ENCODE measurements at places on chromosomes 4 and X. TPM values are rescaled to one million over a fixed set of nuclear protein-coding genes. Genes with fewer than 3 reads are reported as not detected.

Gene HPGDS
- 0.28 TPM for total RNA-seq

Gene NIPAL1
- 2.9 TPM for total RNA-seq

Gene VSIG4
- not detected for total RNA-seq

Gene ZCCHC12
- total RNA-seq, result under 0.01 TPM

Gene HSD17B13
- under 0.01 TPM for total RNA-seq

Gene MAGEE2
- not detected for total RNA-seq

Gene EIF4E
- total RNA-seq, result 415 TPM

Gene NSG1
- total RNA-seq, result 10.4 TPM

Gene BEX5
- total RNA-seq, result not detected

Gene MAGEB1
- not detected for total RNA-seq

Gene GRK4
- total RNA-seq, result 5.9 TPM

Gene GPR143
- total RNA-seq, result under 0.01 TPM

Gene CCDC120
- 0.19 TPM for total RNA-seq

Gene OCRL
- 20.9 TPM for total RNA-seq

Gene ATOH1
- not detected for total RNA-seq

Gene ATP2B3
- not detected for total RNA-seq

Gene CHIC1
- total RNA-seq, result 13.0 TPM

Gene ZNF157
- total RNA-seq, result 0.28 TPM

Gene ENPEP
- total RNA-seq, result 2.1 TPM

Gene FMR1NB
- not detected for total RNA-seq

Gene PPBP
- total RNA-seq, result not detected

Gene PSAPL1
- total RNA-seq, result not detected

Gene PGAM4
- total RNA-seq, result not detected

Gene NUP62CL
- not detected for total RNA-seq

Gene ARHGAP24
- total RNA-seq, result 42.6 TPM

Gene TEX13D
- not detected for total RNA-seq

Gene CDS1
- under 0.01 TPM for total RNA-seq

Gene NWD2
- not detected for total RNA-seq

Gene SORCS2
- 0.19 TPM for total RNA-seq

Gene FAM47E
- total RNA-seq, result 0.19 TPM

Gene PCDH10
- 21.3 TPM for total RNA-seq

Gene NDP
- 2.3 TPM for total RNA-seq

Gene IBSP
- total RNA-seq, result 0.19 TPM

Gene FAM53A
- 0.58 TPM for total RNA-seq

Gene IL3RA
- 0.19 TPM for total RNA-seq

Gene POU4F2
- total RNA-seq, result not detected

Gene PNMA6A
- 2.8 TPM for total RNA-seq

Gene CORIN
- total RNA-seq, result 0.85 TPM

Gene CITED1
- total RNA-seq, result not detected

Gene C4orf51
- total RNA-seq, result not detected

Gene UGT8
- 0.19 TPM for total RNA-seq

Gene PNCK
- under 0.01 TPM for total RNA-seq

Gene GC
- not detected for total RNA-seq

Gene PITX2
- total RNA-seq, result 0.28 TPM

Gene LRIT3
- not detected for total RNA-seq
